ENCODE measurements at places on chromosomes 5 and 9. TPM values are rescaled to one million over a fixed set of nuclear protein-coding genes. Genes with fewer than 3 reads are reported as not detected.

- peak; percentile 83 for DNase-seq
Measured at GRCh38 chr5:89878140-89879132, 531.1 kb downstream of the CETN3 start.

- no peak for DNase-seq
Measured at GRCh38 chr5:39021413-39021812, 52.8 kb downstream of the RICTOR start.

ZNF462 gene
- 14.6 TPM for total RNA-seq

ORM1 gene
- not detected for total RNA-seq

TAF11L5 gene
- not detected for total RNA-seq

Data from LHCN-M2 (cell line).